ENCODE measurements at places on chromosomes 16 and 17.

DNA sequence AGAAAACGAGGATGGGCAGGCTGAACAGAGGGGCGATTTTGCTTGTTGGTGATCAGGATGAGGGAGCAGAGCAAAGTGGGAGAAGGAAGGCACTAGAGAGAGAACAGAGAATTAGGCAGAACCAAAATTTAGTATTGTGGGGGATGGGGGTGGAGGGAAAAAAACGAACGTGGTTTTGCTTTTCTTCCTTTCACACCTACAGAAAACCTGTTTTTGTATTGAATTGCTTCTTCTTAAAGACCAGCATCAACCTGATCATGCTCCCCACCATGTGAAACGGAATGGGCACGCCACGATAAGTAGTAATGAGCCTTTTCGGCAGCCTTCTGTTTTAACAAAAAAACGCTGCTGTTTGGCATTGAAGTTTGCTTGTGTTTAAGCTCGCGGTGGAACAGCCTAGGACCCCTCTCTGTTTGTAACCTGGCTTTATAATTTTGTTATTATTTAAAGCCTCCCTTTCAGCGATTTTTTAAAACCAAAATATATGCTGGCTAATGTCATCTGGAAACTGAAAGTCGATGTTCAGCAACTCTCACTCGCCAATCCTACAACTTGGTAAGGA, 36.8 kb downstream of the ERCC4 start:
- DNase-seq: no peak

DNA sequence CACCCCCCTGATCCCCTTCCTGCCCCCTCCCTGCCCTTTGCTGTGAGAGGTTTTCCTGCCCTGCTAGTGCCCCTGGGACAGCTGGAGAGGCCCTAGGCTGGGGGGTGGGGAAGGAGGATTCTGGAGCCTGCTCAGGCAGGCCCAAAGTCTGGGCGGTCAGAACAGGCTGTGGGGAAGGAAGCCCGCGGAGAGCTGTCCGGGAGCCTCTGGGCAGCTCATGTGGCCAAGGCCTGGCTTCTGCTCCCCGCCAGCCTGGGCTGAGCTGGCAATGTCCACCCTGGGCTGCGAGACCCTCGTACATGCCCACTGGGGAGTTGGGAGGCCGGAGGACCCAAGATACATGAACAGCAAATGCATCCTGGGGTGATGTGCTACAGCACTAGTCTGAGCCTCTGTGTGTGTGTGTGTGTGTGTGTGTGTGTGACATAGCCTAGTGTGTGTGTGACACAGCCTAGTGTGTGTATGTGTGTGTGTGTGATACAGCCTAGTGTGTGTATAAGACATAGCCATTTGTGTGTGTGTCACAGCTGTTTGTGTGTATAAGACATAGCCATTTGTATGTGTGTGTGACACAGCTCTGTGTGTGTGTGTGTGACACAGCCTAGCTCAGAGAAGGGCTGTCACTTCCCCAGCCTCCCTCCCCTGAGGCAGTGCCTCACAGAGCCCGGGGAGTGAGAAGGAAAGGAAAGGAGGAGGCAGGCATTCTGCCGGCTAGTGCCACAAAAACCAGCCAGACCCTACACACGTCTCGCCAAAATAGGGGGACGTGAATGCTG, 201.4 kb upstream of the CIBAR2 start:
- DNase-seq: no peak

DNA sequence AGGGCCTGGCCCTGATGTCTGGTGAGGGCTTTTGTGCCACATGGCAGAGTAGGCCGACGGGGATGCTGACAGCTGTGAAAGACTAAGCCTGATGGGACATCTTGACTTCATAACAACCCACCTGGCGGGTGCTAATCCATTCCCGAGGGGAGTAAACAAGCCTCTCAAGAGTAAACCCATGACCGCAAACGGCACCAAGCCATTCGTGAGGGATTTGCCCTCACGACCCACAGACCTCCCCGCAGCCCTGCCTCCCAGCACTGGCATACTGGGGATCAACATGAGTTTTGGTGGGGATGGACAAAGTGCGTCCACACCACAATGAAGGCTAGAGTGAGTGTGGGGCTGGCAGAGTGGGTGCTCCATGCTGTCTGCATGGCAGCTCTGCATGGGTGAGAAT, 11.7 kb downstream of the RNF213 start:
- DNase-seq: no peak

GRCh38 chr17:17269926-17270773, 10.9 kb downstream of the COPS3 start:
- DNase-seq: no peak

- no peak for DNase-seq
Measured at GRCh38 chr17:7688808-7689316, 585 bp downstream of the WRAP53 start.

DNA sequence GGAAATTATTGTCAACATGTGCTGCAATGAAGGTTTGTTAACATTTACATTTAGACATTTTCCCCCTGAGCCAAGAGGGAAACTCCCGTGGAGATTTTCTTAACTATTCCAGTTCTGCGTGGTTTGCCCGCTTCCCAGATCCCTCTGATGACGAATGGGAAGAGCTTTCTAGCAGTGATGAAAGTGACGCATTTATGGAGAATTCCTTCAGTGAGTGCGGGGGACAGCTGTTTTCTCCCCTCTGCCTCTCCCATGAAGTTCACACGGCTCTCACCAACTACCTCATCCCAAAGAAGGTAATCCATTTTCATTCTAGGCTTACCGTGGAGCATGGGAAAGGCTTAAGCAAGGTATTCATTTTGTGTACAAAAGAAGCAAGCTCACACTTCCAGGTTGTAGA, 18.2 kb downstream of the HEATR3 start:
- no peak for DNase-seq

DNA sequence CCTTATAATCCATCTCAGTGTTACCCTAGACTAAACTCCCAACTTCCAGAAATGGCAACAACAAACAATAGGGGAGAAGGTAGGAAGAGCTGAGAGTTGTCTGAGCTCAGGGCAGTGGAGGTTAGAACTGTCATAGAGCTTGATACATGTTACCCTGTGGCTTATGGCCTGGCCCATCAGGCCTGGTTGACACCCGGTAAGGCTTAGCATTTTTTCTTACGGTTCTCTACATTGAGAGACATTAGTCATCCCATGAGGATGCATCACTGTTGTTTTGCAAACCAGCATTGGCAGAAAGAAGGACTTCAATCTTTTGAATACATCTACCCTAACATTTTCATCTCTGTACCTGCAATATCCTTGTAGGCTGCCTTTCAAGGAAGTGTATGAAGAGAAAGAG, 226.6 kb downstream of the PHKB start:
- DNase-seq: no peak
